ENCODE measurements at places on chromosomes 1 and 21.

DNA sequence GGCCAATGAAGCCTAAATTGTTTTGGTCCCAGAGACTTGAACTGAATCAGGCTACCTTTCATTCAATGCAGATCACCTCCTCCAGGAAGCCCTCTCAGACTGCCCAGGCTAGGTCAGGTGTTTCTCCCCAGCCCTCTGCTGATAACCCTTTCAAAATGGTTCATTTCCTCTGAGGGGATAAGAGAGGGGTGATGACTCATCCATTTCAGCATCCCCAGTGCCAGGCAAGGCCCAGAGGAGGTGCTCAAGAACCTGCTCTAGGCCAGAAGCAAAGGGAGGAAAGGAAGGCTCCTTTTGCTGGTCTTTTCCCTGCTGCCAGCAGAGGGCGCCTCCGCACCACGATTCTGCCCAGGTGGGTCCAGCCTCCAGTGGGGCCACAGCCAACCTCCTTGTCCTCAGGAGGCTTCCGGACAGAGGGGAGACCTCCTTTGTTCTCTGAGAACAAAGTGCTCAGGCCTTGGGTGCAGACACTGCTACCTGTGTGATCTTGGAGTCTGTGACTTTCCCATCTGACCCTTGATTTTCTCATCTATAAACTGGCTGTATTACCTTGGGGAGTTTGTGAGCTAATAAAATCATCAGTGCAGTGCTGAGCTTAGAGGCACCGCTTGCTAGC lies 45.3 kb upstream of the ARHGEF10L start:
- DNase-seq = peak; percentile 41

GRCh38 chr1:1307261-1307922 lies 338 bp downstream of the ACAP3 start:
- no peak for DNase-seq

- peak; percentile 58 for DNase-seq
These were observed 36.3 kb upstream of the PCBP3 start for GRCh38 chr21:45607021-45607908.

DNA sequence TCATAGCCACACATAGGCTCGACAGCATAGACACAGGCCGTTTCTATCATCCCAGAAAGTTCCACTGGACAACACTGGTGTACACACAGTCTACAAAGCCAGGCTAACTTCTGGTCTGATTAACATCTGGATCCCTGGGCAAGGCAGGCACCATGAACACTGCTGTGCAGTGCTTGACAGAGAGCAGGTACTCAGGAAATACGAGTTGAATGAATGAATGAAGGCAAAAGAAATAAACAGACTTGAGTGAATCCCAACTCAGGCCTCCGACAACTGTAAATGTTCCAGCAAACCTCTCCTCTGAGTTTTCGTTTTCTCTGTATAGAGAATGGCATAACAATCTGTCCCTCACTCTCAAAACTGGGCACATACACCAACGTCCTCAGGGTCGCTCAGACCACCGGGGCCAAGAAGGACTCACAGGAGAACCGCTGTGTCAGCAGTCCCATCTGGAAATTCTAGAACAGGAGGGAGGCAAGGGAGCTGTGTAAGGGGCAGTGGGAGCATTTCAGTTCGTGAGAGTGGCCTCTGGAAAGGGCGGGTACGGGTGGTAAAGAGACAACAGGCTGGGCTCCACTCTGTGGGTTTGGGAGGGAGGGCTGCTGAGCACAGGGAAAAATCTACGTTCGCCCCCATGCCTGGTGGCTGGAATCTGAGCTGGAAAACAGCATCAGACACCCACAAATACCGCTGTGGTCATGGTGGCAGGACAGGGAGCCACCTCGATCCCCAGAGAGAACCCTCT lies 15.1 kb upstream of the ECE1 start:
- DNase-seq = no peak

DNA sequence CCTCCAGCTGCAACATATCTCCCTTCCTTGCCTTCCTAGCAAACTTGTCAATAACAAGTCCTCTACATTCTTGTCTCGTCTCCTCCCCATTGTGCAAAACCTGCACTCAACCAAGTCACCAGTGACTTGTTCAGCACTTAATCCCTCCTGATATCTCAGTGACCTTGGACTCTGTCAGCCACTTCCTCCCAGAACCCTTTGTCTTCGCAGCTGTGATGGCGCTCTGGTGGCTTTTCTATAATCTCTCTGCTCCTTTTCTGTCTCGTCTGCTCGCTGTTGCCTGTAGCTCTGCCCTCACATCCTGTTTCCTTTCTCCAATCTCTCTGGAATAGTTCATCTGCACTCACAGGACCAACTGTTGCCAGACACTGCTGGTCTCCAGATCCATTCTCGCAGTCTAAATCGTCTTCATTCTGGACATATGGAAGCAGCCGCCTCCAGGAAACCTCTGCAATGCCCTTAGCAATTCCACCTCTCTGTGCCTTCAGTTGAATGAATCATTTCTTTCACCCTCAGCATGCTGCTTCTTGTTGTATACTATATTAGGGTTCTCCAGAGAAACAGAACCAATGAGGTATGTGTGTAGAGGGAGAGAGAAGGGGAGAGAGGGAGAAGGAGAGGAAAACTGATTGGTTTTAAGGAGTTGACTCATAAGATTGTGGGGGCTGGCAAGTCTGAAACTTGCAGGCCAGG lies 17.4 kb upstream of the IFNAR2 start:
- no peak for DNase-seq

- no peak for DNase-seq
These were observed 1021.6 kb downstream of the NCAM2 start for GRCh38 chr21:22019766-22020165.

GRCh38 chr1:229273507-229274232 lies 2.8 kb downstream of the RAB4A start:
- no peak for DNase-seq

- DNase-seq = no peak
These were observed 405.5 kb upstream of the ADAMTS5 start for GRCh38 chr21:27372381-27372780.

- DNase-seq = no peak
These were observed 241.8 kb downstream of the NPHP4 start for GRCh38 chr1:5750186-5751162.

DNA sequence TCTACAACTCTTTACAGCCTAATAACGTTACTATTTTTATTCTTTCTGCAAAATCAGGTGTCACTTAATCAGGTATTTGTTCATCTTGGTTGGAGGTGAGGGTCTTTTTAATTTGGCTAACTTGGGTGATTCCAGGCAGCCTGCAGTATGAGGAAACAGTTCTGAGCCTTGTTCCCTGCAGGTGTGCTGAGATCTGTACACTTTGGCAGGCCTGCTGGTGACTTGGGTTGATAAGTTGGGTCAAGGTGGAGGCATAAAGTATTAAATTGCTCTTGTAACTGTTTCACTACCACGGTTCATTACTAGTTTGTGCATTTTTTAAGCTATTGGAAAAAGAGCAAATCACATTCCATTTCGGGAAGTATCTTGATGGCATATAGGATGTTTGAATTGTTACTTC lies 10.0 kb downstream of the MAP3K21 start:
- no peak for DNase-seq

- DNase-seq = no peak
These were observed 30.4 kb upstream of the ZBTB21 start for GRCh38 chr21:42040411-42041180.

GRCh38 chr1:24341260-24341659 lies 22.1 kb downstream of the GRHL3 start:
- no peak for DNase-seq

GRCh38 chr1:27302612-27303011 lies 19.4 kb upstream of the TMEM222 start:
- no peak for DNase-seq

GRCh38 chr1:74399249-74399648 lies 113.2 kb downstream of the LRRC53 start:
- no peak for DNase-seq

DNA sequence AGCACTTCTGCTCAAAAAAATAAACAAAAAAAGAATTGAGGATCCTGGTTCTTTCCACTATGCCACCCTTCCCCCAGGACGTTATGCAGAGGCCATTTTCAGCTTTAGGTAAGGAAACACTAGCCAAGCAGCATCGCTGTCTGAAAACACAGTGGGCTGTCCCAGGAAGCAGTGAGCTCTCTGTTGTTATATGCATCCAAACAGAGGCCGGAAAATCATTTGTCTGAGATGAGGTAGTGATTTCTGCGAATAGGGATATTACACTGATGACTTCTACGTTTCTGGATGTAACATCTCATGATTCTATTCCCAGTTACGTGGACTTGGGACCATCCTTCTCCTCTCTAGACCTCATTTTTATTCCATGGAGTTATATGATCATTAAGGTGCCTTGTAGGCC lies 137.2 kb downstream of the OMA1 start:
- DNase-seq = no peak

GRCh38 chr1:63038586-63038985 lies 254.7 kb downstream of the ATG4C start:
- no peak for DNase-seq

- DNase-seq = peak; percentile 63
These were observed 33.5 kb upstream of the C1orf53 start for GRCh38 chr1:197868751-197869489.

GRCh38 chr1:40936931-40937339 lies 42.6 kb upstream of the CTPS1 start:
- no peak for DNase-seq

GRCh38 chr1:28577052-28577678 lies 14.9 kb upstream of the RAB42 start:
- DNase-seq = no peak

DNA sequence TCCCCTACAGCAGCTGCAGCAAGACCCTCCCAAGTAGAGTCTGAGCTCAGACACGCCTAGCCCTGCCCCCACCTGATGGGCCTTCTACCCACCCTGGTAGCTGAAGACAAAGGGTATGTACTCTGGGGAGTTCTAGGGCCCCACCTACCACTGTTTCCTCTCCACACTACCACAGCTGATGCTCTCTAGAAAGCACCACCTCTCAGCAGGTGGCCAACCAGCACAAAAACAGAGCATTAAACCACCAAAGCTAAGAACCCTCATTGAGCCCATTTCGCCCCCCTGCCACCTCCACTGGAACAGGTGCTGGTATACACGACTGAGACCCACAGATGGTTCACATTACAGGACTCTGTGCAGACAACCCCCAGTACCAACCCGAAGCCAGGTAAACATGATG lies 258.9 kb downstream of the SETD4 start:
- no peak for DNase-seq

GRCh38 chr1:38006008-38006828 lies 904 bp upstream of the FHL3 start:
- no peak for DNase-seq

DNA sequence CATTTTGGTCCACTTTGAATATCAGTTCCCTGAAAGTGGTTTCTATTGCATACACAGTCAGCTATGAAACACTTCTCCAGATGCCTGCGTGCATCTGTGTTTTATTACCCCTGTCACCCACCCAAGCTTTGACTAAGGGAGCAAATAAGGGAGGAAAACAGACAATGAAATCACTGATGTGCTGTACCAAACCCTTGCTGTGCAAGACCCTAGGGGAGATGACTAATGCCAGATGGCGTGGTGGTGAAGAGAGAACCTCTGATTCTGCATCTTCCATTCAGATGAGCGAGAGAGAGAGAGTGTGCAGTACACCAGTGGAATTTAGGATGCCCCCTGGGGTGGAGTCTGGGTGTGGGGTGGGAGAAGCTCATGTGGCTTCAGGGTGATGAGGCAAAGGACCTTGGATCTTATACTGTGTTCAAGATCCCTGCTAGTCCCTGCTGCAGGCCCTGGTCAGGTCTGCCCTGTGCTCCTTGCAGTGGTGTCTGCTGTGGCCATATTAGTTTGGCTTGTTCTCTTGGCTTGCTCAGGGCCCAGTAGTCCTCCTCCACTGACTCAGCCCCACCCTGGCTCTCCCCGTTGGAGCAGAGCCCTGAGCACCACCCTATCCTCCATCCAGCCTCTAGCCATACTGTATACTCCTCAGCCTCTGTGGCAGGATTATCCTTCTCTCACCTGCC lies 18.5 kb downstream of the CLCA1 start:
- DNase-seq = no peak

GRCh38 chr1:220680085-220680687 lies 10.0 kb upstream of the C1orf115 start:
- DNase-seq = peak; percentile 28

DNA sequence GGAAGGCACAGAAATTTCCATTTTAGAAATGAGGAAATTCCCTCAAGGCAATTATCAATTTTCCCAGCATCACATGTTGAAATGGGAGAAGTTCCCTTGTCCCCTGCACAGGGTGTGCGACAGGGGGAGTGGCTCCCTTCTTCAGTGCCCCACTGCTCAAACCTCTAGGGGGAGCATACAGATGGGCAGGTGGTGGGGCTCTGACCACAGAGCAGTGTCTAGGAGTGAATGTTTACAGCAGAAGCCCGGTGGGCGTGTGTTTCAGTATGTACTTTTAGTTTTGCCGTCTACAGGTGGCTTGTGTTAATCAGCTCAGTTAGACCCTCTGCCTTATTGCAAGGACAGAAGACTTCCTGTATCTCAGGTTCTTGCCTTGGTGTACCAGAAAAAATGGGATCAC lies 493.7 kb upstream of the PLXNA2 start:
- DNase-seq = no peak

- no peak for DNase-seq
These were observed 113.7 kb downstream of the FCRL5 start for GRCh38 chr1:157438613-157439012.

- DNase-seq = no peak
These were observed 614.6 kb upstream of the PLXNA2 start for GRCh38 chr1:208858738-208859137.

Data from CD4-positive, alpha-beta T cell treated with Interleukin-4 for 4 hours (primary cell).